ENCODE measurements at places on chromosomes 12 and 14.

DNA sequence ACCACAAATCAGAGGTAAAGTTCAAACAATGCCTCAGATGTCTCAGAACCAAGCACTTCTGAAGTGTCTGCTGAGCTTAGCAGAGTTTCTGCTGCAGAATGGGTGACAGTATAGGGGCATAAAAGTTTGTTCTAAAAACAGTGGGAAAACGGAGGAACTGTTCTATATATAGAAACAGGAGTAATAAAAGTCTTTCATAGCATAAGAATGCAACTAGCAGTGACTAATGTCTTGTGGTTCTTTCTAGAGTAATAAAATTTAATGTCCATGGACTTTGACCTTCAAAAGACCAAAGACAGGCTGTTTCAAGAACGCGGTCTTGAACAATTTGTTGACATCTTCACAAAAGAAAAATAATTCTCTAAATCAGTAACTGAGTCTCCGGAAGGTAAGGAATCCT lies 107.5 kb upstream of the FAR2 start:
- no peak for DNase-seq

DNA sequence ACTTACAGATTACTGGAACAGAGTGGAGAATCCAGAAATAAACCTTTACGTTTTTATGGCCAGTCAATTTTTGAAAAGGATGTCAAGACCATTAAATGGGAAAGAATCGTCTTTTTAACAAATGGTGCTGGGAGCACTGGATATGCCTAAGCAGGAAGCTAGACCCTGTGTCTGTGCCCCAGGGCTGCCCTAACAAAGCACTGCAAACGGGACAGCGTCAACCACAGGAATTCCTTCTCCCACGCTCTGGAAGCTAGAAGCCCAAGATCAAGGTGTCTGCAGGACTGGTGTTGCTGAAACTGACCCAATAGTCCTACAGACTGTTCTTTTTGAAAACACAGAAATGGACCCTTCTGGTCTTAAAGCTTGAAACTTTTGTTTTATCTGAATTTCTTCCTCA lies 9.3 kb upstream of the TMEM121 start:
- DNase-seq = no peak

DNA sequence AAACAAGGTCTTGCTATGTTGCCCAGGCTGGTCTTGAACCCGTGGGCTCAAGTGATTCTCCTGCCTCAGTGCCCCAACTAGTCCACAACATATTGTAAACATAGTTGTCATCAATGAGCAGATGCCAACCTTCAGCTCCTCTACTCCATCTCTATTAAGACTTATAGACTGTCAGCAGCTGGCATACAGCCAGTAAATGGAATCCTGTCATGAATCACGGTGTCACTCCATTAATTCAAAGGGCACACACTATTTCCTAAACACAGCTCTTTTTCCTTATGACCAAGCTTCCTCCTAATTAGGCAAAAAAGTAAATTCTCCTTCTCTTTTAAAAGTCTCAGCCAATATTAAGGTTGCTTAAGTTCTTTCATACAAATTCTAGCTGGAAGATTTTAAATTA lies 111.2 kb downstream of the ITPR2 start:
- DNase-seq = no peak

- DNase-seq = no peak
Observed at GRCh38 chr14:104362761-104363605, 216.6 kb upstream of the C14orf180 start.

DNA sequence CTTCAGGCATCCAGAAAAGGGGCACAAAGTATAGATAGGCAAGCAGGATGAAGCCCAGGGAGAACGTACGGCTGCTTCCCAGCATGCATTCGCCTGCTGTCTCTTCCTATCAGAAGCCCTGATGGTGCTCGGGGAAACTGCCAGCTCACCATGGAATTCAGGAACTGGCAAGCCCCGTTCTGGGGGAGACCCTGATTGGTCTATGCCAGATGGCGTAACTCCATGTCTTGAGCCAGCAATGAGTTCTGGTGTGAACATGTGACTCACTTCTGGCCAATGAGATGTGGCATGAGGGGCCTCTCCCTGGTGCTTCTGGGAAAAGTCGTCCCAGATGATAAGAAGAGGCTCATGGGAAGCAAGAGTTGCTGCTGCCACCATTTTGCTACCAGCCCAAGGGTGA lies 270.8 kb downstream of the BCL11B start:
- DNase-seq = no peak

DNA sequence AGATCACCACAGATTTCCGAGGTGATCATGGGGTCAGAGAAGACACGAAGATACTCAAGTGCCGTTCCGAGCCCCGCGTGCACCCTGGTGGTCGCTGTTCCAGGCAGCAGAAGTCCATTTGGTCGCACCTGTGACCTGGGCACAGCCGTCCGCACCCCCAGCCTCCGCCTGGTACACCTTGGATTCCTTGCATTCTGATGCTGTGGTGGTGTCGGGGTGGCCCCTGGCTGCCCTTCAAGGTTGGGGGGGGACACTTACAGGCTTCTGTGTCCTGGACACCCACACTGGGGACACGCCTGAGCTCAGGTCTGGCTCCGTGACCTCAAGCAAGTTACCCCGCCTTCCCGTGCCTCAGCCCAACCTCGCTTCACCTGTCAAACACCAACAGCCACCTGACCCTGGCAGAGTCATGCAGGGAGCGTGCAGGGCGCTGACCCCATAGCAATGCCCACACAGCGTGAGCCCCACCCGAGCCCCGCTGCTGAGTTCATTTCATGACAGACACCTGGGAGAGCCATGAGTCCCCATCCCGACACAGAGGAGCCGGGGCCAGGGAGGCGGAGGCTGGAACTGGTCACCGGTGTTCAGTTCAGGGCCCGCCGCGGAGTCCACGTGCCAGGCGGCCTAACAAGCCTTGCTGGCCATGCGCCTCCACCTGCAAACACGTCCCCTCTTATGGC lies 17.9 kb upstream of the GALNT9 start:
- no peak for DNase-seq

GRCh38 chr14:93538413-93538812 lies 107.7 kb downstream of the UNC79 start:
- no peak for DNase-seq

- DNase-seq = no peak
Observed at GRCh38 chr12:123131879-123132402, 18.9 kb downstream of the PITPNM2 start.

GRCh38 chr12:129827866-129828384 lies 75.9 kb downstream of the TMEM132D start:
- no peak for DNase-seq

DNA sequence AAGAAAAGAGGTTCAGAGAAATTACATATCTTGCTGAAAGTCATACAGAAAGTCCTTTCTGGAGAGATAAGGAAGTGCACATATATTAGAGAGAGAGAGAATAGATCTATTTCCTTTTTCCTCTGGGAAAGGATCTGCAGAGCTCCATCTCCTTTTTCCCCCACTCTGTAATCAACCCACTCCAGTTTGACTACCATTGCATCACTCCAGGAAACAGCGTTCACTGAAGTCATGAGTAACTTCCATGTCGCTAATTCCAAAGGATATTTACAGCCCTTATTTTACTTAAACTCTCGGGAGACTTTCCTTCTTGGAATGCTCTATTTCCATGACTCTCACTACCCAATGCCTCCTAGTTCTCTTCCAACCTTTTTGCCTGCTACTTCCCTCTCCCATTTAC lies 72.5 kb upstream of the PARP11 start:
- DNase-seq = no peak

GRCh38 chr14:51564460-51564859 lies 87.2 kb upstream of the FRMD6 start:
- DNase-seq = no peak

GRCh38 chr14:82855912-82856391 lies 1322.3 kb upstream of the SEL1L start:
- DNase-seq = no peak

Measured in stimulated activated CD8-positive, alpha-beta memory T cell treated with anti-CD3 and anti-CD28 coated beads, Interleukin-15, amount 100 ng/mL, for 4 hours (primary cell).